ENCODE measurements at places on chromosomes 1 and 21.

- DNase-seq = no peak
Observed at GRCh38 chr1:16258591-16259135, 21.7 kb upstream of the CPLANE2 start.

GRCh38 chr1:21280011-21280471, 10.2 kb downstream of the ECE1 start:
- DNase-seq = no peak

DNA sequence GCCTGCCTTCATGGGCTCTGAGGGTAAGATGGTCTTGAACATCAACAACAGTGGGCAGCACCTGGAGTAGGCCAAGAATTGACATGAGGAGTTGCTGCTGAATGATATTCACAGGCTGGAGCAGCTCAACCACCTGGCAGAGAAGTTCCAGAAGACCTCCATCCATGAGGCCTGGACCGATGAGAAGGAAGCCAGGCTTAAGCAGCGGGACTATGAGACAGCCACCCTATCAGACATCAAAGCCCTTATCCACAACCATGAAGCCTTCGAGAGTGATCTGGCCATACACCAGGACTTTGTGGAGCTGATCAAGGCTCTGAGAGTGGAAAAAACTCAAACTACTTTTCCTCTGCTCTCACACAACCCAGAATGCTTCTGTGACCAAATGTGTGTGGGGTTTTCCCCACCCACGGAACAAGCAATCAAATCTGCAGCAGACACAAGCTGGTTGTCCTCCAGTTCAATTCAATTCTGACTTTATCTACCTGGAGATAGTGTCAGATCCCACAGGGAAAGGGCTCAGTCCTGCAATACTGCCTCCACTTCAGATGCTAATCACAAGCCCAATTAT, 12.1 kb upstream of the EPHA10 start:
- DNase-seq = no peak

DNA sequence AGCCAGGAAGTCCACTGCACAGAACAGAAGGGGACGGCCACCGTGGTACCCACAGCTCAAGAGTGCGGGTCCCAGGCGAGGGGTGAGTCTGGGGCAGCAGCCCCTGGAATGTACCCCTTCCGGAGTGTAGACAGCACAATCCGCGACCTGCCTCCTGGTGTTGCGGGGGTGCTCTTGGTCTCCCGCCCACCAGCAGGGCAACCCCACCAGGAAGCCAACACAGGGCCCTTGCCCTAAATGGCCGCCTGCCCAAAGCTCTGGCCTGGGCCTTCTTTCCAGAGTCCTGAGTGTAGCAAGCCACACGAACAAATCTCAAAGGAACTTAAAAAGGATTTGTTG, 1.1 kb upstream of the SLC19A1 start:
- DNase-seq = no peak

DNA sequence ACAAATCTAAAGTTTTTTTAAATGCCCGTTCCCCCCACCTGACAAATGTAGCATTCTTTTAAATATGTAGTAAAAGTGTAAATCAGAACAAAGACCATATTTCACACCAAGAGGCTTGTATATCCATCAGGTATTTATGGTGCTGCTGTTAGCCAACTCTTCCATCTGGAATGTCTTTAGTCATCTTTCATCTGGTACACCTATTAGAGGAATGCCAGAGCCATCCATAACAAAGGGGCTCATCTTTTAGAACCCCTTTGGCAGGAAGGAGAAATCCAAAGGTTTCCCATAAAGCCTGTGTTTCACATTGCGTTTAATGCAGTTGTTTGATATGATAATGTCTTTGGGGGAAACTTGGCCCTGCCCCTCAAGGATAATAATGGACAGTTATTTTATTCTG, 79.3 kb upstream of the C1orf87 start:
- no peak for DNase-seq

- DNase-seq = no peak
Observed at GRCh38 chr1:152162792-152163463, 3.9 kb upstream of the RPTN start.

GRCh38 chr21:42672699-42673458, 19.5 kb downstream of the PDE9A start:
- DNase-seq = no peak

GRCh38 chr1:79877086-79877485, 870.6 kb upstream of the ADGRL4 start:
- DNase-seq = no peak

DNA sequence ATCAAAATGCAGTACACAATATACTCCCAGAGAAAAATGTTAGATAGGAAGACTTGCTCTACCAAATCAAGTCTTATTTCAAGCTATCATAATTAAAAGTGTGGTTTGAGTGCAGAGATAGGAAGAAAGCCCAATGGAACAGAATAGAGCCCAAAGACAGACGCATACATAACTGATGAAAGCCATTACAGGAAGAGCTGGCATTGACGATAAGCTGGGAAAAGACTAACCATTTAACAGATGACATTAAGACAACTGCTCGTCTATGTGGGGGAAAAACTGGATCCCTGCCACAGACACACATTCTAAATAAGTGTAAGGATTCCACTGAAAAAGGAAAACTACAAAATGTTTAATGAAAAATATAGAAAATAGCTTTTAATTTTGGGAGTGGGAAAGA, 85.5 kb downstream of the NGF start:
- no peak for DNase-seq

- no peak for DNase-seq
Observed at GRCh38 chr1:232084584-232085223, 458.1 kb downstream of the DISC1 start.

DNA sequence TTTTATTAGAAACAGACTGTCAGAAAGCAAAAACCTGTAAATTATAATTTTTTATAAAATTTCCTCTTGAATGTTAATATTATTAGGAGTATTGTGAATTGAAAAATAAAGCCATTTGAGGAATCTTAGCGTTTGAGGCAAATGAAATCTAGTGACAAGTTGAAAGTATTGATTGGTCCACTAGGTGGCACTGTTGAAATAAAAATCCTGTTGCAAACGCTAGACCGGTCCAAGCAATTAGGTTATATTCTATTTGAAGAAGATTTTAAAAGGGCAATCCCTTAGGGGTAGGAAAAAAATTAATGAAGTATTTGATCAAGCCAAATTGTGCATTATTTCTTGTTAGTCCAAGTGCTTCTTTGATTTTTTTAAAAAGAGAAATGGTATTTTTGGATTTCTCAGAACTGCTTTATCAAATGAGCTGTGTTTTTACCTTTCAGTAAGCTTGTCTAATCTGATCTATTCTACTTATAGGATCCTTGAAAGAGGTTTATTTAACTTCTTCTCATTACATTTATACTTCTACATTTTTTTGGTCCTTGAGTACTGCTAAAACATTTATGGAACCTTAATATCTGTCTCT, 57.7 kb downstream of the ATG4C start:
- no peak for DNase-seq

DNA sequence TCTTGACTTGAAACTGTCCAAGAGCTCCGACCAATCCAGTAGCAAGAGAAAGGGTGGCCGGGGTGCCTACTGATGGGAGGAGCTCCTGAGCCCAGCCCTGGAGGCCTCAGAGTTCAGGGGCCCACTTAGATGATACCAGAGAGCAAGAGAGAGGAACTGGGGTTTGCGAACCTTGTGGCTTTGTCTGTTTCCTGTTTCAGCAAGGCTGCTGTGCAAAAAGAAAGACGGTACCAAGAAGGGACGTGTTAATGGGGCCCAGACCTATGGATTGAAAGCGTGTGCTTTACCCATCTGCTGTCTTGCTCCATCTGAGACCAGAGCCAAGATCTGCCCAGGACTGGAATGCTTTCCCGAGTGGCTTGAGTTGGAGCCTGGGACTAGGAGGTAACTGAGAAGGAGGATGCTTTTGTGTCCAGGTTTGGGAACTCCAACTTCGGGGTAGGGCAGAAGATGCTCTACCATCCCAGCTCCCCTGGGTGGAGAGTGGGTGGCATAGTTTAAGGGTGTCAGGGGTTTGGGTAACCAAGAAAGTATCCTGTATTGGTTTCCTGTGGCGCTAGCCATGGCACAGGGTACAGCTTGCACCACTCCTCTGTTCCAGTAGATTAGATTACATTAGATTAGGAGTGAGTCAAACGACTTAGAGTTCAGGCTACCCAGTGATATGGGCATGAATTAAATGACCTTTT, at the start of gene TRAF3IP3:
Gene TRAF3IP3, plus strand, starts transcription at position 128 of the 689 bp plus-strand sequence. CDS start 3,987 bp downstream, outside the sequence.
- DNase-seq = no peak

GRCh38 chr1:46183926-46184557, 7.8 kb upstream of the P3R3URF start:
- DNase-seq = no peak

GRCh38 chr1:68497358-68497698, 446 bp upstream of the DEPDC1 start:
- DNase-seq = no peak

GRCh38 chr1:199868777-199869176, 158.7 kb upstream of the NR5A2 start:
- DNase-seq = no peak

DNA sequence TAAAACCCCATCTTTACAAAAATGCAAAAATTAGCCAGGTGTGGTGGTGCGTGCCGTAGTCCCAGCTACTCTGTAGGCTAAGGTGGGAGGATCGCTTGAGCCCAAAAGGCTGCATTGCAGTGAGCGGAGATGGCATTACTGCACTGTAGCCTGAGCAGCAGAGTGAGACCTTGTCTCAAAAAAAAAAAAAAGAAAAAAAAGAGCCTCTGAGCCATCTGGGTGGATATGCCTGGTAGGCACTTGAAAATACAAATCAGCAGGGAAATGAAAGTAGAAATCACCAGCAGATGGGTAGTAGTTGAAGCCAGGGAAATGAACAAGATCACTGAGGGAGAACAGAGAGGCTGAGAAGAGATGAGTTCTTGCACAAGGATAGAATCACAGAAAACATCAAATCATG, 131.0 kb upstream of the HMCN1 start:
- DNase-seq = no peak

DNA sequence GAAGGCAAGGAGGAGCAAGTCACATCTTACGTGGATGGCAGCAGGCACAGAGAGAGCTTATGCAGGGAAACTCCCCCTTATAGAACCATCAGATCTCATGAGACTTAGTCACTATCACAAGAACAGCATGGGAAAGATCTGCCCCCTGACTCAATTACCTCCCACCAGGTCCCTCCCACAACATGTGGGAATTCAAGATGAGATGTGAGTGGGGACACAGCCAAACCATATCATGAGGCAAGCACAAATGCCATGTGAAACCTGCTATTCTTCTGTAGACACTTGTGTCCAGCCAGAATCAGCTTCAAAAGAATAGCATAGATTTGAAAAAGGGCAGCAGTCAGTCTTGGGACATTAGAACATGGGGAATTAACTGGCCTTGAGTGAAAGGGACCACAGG, 32.2 kb upstream of the UBE2U start:
- DNase-seq = no peak

DNA sequence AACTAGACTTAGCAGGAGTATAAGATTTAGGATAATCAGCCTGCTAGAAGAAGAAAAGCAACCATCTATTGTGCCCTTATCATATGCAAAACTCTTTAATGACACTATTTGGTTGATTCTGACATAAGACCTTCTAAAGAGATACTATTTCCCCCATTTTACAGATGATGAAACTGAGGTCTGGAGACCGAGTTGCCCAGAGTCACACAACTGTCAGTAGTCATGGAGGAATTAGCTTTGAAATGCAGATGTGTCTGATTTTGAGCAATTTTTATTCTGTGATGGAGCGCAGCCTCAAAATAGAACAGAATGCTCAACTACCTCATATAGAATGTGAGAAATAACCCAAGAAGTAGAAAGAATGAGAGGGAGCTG, 69.0 kb downstream of the CD58 start:
- no peak for DNase-seq

DNA sequence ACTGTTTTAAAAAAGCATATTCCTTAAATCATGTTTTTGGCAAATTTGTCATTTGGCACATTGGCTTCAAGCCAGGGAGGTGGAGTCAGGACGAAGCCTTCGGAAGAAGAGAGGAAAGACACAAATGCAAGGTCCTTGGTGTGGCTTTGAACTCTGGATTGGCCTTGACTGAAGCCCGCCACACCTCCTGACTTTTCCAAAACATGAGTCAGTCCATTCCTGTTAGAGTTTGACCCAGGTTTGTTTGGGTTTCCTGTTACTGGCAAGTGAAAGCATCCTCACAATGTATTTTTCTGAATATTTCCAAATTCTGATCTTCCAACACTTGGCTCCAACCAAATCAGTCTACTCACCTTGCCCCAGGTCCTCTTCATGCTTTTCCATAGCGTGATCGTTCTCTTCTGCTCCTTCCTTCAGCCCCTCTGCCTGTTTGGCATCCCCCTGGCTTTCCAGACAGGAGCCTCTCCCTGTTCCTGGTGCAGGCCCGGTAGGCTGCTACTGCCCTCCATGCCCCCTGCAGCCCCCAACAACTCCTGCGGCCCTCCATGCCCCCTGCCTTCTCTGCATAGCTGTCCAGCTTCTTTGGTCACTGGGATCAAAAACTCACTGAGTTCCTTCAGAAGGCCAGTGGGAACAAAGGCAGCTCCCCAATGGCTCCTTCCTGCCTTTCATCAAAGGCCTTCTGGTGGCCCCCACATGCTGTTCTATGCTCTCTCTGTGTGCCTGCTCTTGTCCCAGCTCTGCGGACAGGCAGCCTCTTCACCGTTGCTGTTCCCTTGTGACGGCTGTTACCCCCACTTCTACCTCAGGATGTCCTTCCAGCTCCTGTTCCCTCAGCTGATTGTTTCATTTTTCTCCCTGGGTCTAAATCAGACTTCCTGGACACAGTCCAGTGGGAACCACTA, 30.4 kb upstream of the SLC30A1 start:
- no peak for DNase-seq

- DNase-seq = no peak
Observed at GRCh38 chr1:78224861-78225552, 179.2 kb downstream of the GIPC2 start.

DNA sequence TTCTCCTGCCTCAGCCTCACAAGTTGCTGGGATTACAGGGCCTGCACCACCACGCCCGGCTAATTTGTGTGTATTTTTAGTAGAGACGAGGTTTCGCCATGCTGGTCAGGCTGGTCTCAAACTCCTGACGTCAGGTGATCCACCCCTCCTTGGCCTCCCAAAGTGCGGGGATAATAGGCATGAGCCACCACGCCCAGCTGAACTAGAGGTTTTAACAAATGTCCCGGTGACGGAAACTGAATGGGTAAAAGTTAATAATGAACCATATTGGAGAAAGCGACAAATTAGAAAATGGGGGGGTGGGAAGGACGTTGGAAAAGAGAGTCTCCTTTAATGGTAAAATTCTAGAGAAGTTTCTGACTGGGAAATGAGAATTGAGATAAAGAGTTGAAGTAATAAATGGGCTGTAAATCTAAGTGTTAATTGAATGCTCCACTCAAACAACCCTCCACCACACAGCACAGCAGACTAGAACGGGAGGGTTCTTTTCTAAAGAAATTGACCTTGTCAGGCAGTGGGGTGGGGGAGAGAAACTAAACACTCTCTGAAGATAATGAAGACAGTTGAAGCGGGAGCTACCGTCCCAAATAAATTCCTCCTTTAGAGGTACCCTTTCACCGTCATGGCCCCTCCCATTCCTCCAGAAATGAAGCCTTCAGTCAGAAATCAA, 46.9 kb upstream of the PUM1 start:
- no peak for DNase-seq
